Kidney epithelial cell (primary cell): ENCODE measurements at places on chromosomes 11 and 22.

DNA sequence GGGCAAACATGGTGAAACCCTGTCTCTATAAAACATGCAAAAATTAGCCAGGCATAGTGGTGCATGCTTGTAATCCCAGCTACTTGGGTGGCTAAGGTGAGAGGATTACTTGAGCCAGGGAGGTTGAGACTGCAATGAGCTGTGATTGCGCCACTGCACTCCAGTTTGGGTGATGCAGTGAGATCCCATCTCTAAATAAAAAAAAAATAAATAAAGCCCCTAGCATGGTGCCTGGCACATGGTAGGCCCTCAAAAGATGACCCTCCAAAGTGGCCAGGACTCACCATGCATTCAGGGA lies 74.6 kb downstream of the PTPRJ start:
- DNase-seq = no peak

DNA sequence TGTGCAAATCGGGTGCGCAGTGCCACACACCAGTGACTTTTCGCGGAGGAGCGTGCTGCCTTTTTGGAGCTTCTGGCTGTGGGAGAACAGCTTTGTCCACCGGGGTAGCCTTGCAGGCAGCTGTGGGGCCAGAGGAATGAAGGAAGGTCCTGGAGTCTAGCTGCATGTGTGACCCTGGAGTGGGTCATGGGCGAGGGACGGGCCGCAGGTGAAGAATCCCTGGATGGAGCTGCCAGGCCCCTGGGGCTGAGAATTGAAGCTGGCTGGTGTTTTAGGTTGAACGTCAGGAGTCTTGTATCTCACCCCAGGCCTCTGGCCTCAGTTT lies 8.6 kb downstream of the CCND1 start:
- DNase-seq = no peak

- no peak for DNase-seq
These were observed 47.3 kb downstream of the IGF2 start for GRCh38 chr11:2091786-2092463.

DNA sequence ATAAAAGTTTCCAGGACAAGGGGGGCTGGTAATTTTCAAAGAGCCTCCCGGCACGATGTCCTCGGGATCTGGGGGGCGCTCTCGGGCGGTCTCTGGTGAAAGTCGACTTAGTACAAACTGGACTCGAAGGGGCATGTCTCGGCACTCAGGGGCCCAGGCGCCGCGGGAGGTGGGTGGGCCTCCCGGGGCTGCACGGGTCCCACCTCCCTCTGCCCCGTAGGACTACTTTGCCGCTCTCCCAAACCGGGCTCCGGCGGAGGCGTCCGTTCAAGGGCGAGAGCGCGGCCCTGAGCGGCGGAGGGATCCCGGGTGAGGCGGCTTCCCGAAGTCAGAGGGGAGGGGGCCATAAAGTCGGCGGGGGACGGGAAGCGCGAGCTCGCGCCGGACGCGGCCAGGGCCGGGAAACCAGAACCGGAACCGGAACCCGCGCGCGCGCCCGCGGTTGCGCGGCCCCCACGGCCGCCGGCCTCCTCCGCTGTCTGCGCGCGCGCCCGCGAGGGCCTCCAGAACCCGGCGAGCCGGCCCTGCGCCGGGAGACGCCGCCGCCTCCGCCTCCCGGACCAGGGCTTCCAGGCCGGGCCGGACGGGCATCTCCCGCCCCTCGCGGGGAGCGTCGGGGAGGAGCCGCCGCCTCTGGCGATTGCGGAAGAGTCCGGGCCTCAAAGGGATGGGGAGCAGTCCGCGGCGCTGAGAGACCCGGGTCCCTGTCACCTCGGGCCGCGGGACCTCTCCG lies at the start of gene ARHGEF12:
Gene ARHGEF12 (plus strand): TSS at position 506 of the 733 bp plus-strand sequence. CDS start 831 bp downstream, outside the sequence.
- no peak for DNase-seq

GRCh38 chr22:43466710-43467109 lies 54.9 kb downstream of the MPPED1 start:
- no peak for DNase-seq

DNA sequence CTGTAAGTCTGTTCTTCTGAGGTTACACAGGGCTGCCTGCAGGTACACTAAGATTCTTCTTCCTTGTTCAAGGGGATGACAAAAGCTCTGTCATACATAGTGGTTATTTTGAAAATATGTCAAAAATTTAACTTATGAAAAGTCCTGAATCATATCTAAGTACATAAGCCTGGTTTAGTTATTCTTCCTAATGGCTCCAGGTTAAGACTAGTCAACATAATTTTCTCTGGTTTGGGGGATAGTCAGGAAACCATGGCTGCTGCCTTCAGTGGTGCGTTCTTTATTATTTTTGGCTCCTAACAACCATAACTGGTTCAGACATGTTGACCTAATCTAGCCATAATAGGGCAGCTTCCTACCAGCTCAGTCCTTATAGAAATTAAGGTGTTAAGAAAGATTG lies 257.4 kb upstream of the DDI1 start:
- no peak for DNase-seq

DNA sequence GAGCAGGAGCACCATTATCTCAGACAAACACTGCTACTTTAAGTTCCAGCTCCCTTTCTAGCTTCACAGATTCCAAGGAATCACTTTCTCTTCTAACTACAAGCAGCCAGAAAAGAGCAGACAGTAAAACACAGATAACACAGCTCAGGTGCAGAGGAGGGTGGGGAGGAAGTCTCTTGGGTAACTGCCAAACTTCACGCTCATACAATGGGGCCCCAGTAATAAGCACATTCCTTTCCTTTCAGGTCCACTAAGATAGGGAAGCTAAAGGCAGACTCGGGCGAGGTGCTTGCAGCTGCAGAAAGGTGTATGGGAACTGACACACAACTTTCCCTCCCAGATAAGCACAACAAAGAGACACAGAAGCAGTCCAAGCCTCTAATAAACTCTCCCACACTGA lies 69.2 kb upstream of the OR9G4 start:
- no peak for DNase-seq

- DNase-seq = no peak
These were observed 94.1 kb downstream of the USP35 start for GRCh38 chr11:78282821-78283220.

- no peak for DNase-seq
These were observed 61.0 kb upstream of the FGF3 start for GRCh38 chr11:69880041-69880825.

- no peak for DNase-seq
These were observed 733.0 kb upstream of the KIRREL3 start for GRCh38 chr11:127733552-127733951.

DNA sequence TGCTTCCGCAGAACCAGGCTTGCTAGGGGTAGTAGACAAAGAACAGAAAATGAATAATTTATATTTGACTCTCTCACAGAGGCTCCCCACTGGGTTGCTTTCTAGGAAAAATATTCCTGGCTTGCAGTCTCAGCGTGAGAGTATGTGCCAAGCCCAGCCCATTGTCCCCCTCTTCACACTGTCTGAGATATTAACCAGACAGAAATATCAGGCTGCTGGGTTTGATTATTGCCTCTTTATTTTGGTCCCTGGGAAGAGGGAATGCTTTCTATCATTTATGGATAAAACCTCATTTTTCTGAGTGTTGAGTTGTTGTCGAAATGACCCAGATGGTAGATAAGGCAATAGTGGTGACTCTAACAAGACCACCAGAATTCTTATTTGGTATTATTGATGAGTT lies 367.9 kb downstream of the METTL15 start:
- DNase-seq = no peak

GRCh38 chr22:49458708-49459099 lies 369.0 kb downstream of the BRD1 start:
- no peak for DNase-seq

- DNase-seq = no peak
These were observed 29.2 kb downstream of the SGSM3 start for GRCh38 chr22:40399621-40400020.

GRCh38 chr11:93504110-93505095 lies 38.8 kb downstream of the SMCO4 start:
- no peak for DNase-seq

DNA sequence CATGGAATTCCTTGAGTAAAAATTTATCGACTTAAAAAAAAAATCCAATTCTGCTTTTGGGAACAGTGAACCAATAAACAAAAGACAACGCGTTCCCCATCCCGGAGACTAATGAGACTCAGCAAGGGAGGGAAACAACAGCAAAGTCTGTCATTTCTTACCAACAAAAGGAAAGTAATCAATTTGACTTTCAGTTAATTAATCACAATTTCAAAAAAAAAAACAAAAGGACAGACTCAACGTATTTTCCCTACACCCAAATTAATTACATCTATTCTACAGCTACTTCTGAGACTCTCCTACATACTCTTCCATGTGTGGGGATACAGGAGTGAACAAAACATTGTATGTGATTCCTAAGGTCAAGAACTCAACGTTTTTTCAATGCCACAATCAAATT lies 1.9 kb downstream of the RDX start:
- no peak for DNase-seq

DNA sequence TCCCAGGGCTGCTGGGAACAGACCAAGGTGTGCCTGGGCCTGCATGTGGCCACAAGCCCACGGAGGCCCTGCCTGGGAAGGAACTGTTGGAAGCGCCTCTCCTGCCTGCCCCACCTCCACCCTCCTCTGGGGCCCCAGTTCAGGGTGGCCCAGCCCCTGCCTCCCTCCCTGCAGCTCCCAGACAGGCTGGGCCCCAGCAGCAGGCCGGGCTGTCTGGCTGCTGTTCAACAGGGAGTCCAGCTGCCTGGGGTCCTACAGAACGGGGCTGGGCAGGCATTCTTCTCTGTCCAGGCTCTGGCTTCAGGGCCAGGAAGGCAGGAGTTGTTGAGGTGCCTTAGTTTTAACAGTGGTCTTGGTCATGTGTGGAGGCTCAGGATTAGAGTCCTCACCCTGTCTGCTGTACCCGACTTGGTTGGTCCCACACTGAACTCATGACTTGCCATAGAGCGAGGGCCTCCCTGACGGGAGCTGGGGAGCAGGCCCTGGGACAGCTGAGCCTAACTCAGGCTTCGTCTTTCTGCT lies 11.8 kb downstream of the PRDM11 start:
- DNase-seq = no peak

- DNase-seq = no peak
These were observed 52.0 kb upstream of the MMP13 start for GRCh38 chr11:103007521-103007920.

- DNase-seq = no peak
These were observed 7.8 kb upstream of the RBM4B start for GRCh38 chr11:66685276-66686099.

DNA sequence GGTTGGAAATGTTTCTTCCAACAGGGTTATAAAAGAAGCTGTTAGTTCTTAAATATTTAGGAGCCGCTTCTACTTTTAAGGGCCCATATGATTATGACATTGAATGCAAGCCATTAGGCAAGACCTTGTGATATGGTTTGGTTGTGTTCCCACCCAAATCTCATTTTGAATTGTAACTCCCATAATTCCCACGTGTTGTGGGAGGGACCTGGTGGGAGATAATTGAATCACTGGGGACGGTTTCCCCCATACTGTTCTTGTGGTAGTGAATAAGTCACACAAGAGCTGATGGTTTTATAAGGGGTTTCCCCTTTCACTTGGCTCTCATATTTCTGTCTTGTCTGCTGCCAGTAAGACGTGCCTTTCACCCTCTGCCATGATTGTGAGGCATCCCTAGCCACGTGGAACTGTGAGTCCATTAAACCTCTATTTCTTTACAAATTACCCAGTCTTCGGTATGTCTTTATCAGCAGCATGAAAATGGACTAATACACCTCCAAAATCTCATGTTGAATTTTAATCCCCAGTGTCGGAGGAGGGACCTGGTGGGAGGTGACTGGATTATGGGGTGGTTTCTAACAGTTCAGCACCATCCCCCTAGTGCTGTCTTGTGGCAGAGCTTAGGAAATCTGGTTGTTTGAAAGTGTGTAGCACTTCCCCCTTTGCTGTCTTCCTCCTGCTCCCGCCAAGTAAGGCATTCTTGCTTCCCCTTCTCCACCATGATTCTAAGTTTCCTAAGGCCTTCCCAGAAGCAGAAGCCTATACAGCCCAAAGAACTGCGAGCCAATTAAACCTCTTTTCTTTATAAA lies 4.3 kb downstream of the CD59 start:
- no peak for DNase-seq

DNA sequence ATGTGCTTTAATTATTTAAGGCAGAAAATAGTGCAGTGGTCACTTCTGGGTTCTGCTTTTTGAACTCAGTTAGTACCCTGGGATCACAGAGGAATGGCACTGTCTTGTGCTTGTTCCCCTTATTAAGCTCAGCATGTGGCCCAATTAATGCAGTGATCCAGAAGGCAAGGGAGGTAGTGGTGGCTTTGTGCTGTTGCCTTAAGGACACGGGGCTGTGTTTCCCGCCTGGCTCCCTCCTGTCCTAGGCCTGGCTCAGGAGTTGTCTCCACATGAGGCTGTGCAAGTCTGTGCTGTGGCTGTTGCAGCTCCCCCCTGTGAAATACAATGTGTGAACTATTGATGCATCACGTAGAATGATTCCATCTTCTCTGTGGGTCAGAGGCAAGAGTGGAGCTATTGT lies 49.2 kb upstream of the CABP7 start:
- DNase-seq = no peak

GRCh38 chr11:85094795-85095194 lies 532.3 kb downstream of the DLG2 start:
- no peak for DNase-seq

DNA sequence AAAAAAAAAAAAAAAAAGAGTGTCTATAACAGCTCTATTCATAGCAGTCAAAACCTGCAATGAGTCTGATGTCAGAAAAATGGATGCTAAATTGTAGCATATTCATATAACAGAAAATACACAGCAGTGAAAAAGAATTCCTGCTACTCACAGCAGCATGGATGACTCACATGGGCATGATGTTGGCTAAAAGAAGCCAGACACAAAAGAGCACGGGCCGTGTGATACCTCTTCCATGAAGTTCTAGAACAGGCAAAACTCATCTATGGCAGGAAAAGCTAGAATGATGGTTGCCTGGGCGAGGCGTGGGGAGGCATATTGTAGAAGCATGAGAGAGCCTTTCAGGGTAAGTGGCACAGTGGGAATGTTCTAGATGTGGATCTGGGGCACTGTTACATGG lies 18.9 kb downstream of the PLAAT3 start:
- no peak for DNase-seq

- no peak for DNase-seq
These were observed 107.7 kb downstream of the SNX19 start for GRCh38 chr11:130808541-130808940.

DNA sequence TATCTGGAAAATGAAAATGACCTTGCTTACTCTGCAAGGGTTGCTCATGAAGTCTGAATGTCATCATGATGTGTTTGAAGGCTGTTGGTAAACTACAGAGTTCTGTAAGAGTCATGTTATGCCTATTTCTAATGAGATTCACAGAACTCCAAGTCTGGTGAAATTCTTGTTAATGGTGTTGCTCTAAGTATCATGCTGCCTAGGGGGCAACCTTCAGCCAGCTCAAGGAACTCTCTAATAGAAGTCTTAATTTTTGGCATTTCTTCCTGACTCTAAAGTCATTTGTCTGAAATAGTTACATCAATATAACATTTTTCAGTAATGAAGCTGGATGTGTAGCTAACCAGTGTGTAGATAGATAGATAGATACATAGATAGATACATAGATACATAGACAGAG lies 302.8 kb downstream of the FAT3 start:
- DNase-seq = no peak

GRCh38 chr11:94581926-94582325 lies 14.8 kb downstream of the PIWIL4 start:
- no peak for DNase-seq
